ENCODE measurements at places on chromosomes 7 and 10.

GRCh38 chr10:63106111-63106755 is 26.9 kb upstream of the NRBF2 start:
- DNase-seq = no peak

- no peak for DNase-seq
Measured at GRCh38 chr7:82167558-82168314, 275.8 kb downstream of the CACNA2D1 start.

GRCh38 chr7:13851736-13852135 is 137.7 kb downstream of the ETV1 start:
- DNase-seq = no peak

DNA sequence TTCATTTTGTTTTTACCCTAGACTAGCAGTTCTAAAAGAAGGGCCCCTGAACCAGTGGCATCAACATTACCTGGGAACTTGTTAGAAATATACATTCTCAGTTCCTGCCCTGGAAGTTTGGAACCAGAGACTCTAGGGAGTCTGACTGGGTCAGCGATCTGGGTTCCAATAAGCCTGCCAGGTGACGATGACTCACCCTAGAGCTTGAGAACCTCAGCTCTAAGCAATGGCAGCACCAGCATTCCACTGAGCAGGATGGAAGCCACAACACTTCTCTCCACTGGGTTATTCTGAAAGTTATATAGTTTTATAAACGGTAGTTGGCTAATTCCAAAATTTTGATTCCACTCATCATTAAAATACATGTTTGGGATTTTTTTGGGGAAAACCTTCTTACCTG is 97.0 kb upstream of the AMPH start:
- no peak for DNase-seq

DNA sequence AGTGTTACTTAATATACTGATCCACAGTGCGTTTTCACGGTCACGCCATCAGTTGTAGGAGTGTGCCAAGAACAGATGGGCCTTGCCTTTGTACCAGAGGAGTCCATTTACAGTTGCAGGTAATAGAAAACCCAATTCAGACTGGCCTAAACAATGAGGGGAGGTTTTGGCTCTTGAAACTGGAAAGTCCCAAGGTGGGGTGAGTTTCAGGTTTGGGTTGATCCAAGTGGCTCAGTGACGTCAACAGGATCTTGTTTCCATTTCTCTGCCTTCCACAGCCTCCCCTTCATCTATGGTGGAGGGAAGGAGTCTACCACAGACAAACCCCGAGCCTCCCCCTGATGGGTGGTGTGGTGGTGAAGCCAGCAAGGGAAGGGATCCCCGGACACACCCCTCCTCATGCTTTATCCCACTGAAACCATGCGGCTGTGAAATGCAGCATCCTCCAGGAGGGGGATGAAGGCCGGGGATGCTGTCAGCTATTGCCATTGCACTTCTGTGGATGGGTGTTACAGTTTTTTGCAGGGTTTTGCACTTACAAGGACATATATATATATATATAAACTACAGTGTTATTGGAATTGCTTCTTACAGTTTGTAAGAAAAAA is 14.8 kb upstream of the SH2D4B start:
- no peak for DNase-seq

DNA sequence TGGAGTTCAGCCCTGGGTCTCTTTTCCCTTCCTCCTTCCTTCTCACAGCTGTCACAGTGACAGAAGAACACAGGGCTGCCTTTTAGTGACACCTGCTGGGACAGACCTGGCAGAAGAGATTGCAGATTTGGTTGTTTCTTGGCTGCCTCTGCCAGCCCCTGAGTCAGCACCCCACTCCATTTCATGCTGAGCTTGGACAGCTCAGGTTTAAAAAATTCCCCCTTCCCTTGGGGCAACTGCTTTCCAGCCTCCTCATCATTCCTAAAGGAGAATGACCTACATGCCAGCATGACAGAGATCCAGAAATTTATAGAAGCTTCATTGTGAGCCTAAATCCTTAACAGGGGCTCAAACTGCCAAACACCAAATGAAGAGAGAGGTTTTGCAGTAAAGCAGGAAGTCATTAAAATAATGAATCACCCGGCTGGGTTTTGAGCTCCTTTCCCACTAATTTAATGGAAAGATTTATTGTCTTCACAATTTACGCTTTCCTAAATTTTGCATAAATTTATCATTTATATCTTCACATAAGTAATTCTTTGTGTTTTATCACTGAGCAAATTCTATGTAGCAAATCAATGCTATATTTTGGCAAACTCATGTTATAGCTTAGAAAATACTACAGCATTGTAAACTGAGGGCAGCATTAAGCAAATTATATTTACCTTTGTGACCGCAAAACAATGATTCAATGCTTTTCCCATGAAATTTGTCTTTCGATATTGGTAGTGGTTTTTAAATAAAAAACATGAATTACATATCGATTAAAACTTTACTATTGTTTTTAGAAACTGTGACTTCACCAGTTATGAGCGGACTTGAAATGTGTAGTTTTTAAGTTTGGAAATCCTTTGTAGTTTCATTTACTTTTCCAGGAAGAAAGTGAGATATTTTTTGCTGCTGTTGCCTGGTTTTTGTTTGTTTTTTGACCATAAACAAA is 399.5 kb upstream of the ANKRD30A start:
- no peak for DNase-seq

- no peak for DNase-seq
Measured at GRCh38 chr7:95324431-95324830, at the start of gene PON1. Gene PON1, minus strand, starts transcription at chr7:95324532. Its CDS starts 57 bp downstream, at chr7:95324475.

- no peak for DNase-seq
Measured at GRCh38 chr7:140674356-140674800, 1.6 kb downstream of the ADCK2 start.

DNA sequence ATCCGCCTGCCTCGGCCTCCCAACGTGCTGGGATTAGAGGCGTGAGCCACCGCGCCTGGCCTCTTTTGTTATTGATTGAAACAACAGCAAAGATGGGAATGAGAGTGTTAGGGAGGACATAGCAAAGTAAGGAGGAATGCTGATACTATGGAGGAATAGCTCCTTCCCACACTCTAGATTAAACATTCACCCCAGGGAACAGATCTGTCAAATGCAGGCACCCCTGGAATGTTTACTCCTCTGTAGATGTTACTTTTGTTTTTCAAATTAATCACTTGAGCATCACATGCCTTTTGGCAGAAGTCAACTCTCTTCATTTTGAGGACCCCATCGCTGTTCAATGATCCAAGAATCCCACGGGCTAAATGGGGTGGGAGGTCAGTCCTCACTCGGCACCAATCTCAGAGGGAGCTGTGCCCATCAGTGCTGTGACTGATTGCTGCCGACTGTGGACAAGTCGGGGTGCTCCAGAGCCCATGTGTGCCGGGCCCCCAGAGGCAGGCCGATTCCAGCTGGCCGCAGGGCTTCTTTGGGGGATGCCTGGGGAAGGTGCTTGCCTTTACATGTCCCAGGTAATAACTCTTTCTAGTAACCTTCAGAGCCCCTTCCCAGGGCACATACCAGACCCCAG is 10.2 kb upstream of the COBL start:
- no peak for DNase-seq

- peak; percentile 28 for DNase-seq
Measured at GRCh38 chr10:69045441-69046300, 42.2 kb upstream of the SRGN start.

GRCh38 chr7:147438216-147438615 is 1152.3 kb upstream of the C7orf33 start:
- DNase-seq = no peak

- DNase-seq = no peak
Measured at GRCh38 chr10:21944727-21945386, 58.7 kb downstream of the DNAJC1 start.

DNA sequence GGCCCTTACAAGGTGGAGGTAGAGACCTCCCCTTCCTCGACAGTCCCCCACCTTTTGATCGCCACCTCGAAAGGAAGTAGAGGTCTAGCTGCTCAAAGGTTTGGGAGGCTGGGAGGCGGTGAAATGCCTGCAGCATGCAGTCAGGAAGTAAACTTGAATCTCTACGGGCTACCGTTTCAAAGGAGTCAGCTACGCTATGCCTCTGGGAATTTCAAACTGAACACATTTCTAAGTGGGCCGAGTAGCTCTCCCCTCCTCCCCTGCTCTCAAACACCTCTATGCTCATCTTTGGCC is 68.0 kb downstream of the CXCL12 start:
- DNase-seq = no peak

DNA sequence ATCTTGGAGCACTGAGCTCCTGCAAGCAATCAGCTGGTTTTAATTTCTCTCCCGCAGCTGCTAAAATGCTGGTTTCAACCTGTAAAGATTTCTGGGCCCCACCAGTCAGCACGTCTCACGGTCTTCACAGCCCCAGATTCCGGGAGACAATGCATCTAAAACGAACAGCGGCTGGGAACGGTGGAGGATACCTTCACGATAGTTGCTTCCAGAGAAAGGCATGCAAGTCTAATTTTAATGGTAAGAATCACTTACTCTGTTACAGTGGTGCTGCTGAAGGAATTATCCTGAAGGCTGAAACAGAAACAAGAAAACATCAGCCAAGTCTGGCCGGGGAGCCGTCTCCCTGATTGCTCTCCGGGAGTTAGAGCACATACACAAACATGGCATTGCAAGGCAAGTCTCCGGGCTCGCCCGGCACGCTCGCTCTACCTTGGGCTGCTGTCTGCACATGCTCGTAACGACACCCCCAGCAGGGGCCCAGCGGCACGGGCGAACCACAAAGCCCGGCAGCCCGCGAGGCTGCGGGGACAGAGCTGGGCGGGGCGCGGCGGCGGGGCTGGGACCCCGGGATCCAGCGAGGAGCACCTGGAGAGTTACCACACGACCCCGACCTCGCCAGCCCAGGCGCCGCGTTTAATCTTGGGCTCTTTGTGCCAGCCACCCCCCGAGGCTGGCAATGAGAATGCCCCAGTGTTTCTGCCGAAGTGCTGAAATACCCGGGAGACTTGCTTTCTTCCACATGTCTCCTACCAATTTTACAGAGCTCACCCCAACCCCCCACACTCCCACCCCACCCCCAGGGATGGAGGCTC is at the start of gene FAM13C:
FAM13C (minus strand) TSS at position 406 of the 815 bp plus-strand sequence; CDS start at position 317, 89 bp downstream.
- no peak for DNase-seq

- DNase-seq = no peak
Measured at GRCh38 chr10:114996542-114996941, 58.5 kb downstream of the TRUB1 start.
